ENCODE measurements at places on chromosomes 7 and 10. TPM values are rescaled to one million over a fixed set of nuclear protein-coding genes. Genes with fewer than 3 reads are reported as not detected.

- H3K4me3 ChIP-seq: peak within 1 kb of the TSS; percentile 51
- no peaks in the 10 kb centered on the region for H3K36me3 ChIP-seq
- no peak within 1 kb of the TSS for H3K27ac ChIP-seq
- peaks cover 7% of the 10 kb centered on the region for H3K4me1 ChIP-seq
- peak; percentile 30 for DNase-seq
- peaks cover 53% of the 10 kb centered on the region for H3K27me3 ChIP-seq
Observed at GRCh38 chr10:90857635-90858460, at the start of gene HTR7. Gene HTR7 (minus strand): TSS chr10:90858039. CDS start chr10:90857671, 368 bp downstream.

GRCh38 chr10:48299692-48300091, 6.8 kb upstream of the MAPK8 start:
- H3K4me1 ChIP-seq: no peaks in the 10 kb centered on the region
- no peaks in the 10 kb centered on the region for H3K36me3 ChIP-seq
- no peaks in the 10 kb centered on the region for H3K27me3 ChIP-seq
- H3K4me3 ChIP-seq: no peak overlapping the region

DNA sequence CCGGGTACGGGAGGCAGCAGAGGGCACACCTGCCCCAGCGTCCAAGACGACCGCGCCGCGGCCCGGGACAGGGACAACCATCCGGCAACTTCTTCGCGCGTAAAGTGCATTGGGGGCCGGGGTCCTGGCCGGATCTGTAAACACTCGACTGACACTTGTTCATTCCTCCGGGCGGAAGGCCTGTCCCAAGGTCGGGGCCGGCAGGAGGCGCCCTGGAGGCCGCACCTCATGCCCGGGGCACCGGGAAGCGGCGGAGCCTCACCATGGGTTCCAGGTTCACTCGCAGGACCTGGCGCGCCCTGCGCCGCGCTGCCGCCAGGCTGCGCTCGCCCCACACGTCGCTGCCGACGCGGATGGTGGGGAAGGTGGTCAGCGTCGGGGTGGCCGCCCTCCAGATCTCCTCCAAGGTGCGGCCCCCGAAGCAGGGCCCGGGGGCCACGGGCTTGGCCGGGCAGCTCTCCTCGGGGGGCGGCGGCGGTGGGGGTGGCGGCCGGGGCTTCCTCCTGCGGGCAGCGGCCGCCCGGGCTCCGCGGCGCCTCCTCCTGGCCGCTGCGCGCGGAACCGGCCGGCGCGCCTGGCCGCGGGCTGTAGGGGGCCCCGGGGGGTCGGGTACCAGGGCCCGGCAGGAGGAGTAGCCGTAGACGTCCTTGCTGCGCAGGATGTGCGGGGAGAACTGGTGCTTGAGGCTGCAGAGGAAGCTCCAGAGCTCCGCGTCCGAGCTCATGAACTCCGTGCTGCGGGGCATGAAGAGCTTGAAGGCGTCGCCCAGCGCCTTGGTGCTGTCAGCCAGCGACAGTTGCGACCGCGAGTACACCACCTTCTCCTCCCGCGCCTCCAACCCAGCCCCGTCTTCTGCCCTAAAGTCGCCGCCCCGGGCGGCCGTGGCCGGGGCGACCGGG, 746 bp downstream of the CCDC71L start:
- peaks cover 27% of the 10 kb centered on the region for H3K4me1 ChIP-seq
- no peaks in the 10 kb centered on the region for H3K27me3 ChIP-seq
- peak; percentile 78 for DNase-seq
- H3K27ac ChIP-seq: peak overlapping the region; percentile 94

GRCh38 chr7:18693816-18694215, 198.3 kb downstream of the HDAC9 start:
- no peak for DNase-seq
- H3K4me3 ChIP-seq: no peak overlapping the region
- H3K4me1 ChIP-seq: no peaks in the 10 kb centered on the region
- H3K27me3 ChIP-seq: no peaks in the 10 kb centered on the region
- no peaks in the 10 kb centered on the region for H3K36me3 ChIP-seq
- H3K27ac ChIP-seq: no peak overlapping the region

ANXA8L1 gene
- polyA plus RNA-seq: 0.22 TPM

TSPAN33 gene
- 5.9 TPM for polyA plus RNA-seq

IL6 gene
- 4.0 TPM for polyA plus RNA-seq

SPACDR gene
- 0.93 TPM for polyA plus RNA-seq

Measured in heart right ventricle (tissue), 16 donors.